ENCODE measurements at places on chromosomes 7 and 10.

- DNase-seq, result no peak
These were observed 557 bp downstream of the HOXA11 start for GRCh38 chr7:27184337-27185012.

DNA sequence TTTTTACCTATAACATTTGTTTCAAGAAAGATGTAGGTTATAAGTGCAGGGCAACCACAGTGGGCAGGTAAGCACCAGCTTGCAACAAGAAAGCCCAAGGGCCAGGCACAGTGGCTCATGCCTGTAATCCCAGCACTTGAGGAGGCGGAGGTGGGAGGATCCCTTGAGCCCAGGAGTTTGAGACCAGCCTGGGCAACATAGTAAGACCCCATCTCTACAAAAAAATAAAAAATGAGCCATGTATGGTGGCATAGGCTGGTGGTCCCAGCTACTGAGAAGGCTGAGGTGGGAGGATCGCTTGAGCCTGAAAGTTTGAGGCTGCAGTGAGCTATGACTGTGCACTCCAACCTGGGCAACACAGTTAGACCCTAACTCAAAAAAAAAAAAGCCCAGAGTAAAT, 12.8 kb downstream of the BCL7B start:
- DNase-seq, result no peak

- DNase-seq, result no peak
These were observed 9.5 kb downstream of the GLI3 start for GRCh38 chr7:42227541-42227935.

GRCh38 chr10:13201132-13201531, 33.0 kb downstream of the UCMA start:
- DNase-seq, result no peak

DNA sequence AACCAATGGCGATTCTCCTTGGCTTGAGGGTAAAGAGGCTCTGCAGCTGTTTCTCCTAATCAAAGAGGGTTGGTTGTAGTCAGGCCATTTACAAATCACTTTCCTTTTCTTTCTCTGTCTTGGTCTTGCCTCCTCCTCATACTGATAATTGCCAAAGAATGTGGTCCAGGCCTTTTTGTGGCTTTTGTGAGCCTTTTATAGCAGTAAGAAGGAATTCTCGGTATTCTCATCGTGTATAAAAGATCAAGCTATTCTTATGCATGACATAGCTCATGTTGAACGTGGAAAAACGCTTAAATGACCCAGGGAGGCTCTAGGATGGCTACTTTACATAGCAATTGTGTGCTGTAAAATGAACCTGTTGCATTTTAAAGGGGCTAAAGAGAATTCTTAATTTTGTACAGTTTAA, 62.6 kb downstream of the RBM20 start:
- DNase-seq, result no peak

GRCh38 chr7:5324961-5325360, 42.2 kb downstream of the SLC29A4 start:
- no peak for DNase-seq

- peak; percentile 82 for DNase-seq
These were observed 10.4 kb downstream of the ATG9B start for GRCh38 chr7:151013733-151014497.

GRCh38 chr7:158732494-158733219, 28.1 kb upstream of the NCAPG2 start:
- DNase-seq, result no peak

DNA sequence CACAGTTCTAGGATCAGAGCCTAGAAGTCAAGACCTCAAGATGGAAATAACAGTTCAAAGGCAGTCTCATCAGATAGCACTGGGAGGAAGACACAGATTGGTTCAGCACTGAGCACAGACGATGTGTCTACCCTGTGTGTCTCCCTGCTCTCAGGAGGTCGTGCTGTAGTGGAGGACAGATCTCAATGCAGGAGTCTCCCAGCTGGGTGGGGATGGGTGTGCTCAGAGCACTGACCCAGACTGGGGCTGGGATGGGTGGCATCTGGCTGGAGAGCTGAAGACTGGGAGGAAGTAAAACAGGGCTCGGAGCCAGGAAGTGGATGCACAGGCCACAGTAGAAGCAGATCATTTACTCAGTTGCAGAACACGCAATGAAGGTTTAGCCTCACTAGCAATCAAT, 69.5 kb upstream of the GDF10 start:
- no peak for DNase-seq

DNA sequence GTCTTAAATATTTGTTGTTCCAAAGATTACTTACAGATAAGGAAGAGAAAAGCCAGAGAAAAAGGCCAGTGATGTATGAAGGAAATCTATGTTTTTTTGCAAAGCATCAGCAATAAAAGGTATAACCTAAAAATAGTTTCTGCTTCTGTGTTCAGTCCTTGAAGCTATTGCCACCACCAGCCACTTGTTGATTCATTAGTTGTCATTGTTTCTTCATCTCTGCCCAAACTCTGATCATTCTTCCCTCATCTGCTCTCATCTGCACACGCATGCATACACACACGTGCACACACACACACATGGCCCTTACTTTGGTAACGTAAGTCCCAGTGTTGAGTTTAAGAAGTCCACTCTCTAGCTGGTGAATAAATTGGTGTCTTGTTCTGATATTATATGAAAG, 540.7 kb downstream of the GATA3 start:
- no peak for DNase-seq

- DNase-seq, result no peak
These were observed 82.9 kb upstream of the WDR11 start for GRCh38 chr10:120768227-120768626.

DNA sequence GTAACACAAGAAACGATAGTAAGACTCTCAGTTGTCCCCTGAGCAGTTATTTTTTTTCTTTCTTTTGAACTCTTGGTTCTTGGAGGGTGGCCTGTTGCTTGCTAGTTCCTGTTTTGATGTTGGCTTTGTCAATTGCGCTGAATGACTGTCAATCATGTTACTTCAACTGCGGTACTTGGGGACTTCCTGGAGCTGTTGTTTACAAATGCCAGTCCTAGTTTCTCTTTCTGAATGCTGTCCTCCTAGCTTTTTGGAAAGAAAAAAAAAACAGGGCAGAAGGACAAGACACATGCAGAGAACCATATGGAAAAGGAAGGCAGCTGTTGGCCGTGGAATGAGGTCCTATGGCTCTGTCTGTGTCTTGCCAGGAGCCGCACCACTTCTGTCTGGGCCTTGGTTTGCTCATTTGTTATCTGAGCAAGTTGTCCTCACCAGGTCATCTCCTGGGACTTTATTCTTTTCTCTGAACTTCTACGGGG, 7.0 kb upstream of the PDCD4 start:
- peak; percentile 67 for DNase-seq

DNA sequence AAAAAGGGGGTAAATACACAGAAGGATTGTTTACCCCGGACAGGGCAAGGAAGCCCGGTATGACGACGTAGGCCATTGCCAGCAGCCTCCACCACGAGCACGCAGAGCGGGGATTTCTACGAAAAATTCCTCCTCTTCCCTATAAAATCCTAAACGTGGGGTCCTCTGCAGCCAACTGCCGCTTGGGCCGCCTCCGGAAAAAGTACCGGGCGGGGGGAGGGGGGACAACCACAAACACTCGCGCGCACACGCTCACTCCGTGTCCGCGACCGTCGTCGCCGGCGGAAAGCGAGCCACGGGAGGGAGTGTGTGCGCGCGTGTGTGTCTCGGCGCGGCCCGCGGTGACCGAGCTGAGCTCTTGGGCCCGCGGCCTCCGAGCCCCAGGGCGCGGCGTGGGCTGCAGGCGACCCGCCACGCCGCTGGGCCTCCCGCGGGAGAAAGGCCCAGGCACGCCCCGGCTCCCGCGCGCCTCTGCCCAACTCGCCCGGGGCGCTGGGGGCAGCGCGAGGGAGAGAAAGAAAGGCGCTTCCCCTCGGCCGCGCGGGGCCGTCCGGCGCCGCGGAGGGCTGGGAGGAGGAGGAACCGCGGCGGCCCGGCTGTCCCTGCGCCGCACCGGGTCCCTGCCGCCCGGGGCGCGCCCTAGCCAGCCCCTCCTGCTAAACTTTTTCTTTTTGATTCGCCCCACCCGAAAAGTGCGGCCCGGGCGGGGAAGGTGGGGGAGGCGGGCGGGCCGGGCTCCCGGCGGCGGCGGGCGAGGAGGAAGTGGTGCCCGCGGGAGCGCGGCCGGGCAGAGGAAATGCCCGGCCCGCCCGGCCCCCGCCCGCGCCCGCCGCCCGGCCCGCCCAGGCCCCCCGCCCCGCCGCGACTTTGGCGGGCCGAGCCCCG, 1.5 kb downstream of the CTBP2 start:
- DNase-seq, result no peak

- no peak for DNase-seq
These were observed at the start of gene CPN1 for GRCh38 chr10:100081075-100082001. TSS of gene CPN1 (minus strand) at chr10:100081869. CDS start at chr10:100081625, 244 bp downstream.

GRCh38 chr7:108147031-108147563, 16.9 kb upstream of the LAMB4 start:
- DNase-seq, result no peak

DNA sequence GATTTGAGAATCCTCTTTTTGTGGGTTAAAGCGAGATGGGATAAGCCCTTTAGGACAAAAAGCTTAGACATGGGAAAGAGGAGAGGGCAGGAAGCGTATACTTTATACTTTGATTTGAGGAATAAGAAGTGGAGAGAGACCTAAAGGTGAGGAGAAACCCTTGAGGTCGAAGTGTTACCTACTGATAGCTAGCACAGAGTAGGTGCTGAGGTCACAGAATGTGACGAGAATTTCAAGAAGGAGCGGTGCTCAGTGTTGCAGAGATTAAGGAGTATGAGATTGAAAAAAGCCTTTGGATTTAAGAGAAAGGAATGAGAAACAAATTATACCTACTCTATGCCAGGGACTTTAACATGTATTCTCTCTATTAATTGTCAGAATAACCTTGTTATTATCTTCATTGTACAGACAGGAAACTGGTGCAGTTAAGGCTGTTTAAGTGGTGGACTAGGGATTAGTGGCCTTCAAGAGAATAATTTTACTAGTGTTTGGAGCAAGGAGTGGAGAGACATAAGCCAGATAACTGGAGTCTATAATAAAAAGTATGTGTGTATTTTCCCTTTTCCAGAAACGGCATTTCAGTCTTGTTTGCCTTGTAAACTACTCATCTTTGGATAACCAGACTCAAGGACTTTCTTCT, 8.8 kb downstream of the CAPZA2 start:
- no peak for DNase-seq

DNA sequence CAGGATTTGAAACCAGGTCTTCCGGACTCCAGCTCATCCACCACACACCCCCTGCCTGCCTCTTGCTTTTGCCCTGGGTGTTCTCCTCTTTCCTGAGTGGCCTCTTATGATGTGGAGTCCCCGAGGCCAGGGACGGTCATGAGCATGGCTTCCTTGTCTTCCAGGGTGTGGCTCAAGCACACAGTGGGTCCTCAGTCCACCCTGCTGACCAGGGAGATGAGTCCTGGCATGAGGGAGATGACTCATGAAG, 32.8 kb downstream of the DNAJB12 start:
- DNase-seq, result no peak

GRCh38 chr7:41162612-41163011, 540.3 kb downstream of the INHBA start:
- DNase-seq, result no peak

DNA sequence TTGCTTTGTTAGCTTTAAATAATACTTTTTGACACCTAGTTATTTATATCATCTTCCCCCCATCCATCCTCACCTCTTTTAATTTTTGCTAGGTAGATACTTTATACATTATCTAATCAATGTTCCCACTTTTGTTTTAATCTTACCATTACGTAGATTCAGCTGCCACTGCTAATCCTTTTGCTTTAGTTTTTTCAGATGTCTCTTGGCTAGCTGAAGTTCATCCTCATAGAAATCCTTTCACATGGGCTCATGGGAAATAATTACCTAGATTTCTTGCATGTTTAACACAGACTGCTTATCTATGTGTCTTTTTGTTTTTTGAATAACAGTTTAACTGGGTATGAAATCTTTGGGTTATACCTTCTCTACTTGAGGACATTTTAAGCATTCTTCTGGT, 60.1 kb downstream of the ZNRF2 start:
- no peak for DNase-seq

DNA sequence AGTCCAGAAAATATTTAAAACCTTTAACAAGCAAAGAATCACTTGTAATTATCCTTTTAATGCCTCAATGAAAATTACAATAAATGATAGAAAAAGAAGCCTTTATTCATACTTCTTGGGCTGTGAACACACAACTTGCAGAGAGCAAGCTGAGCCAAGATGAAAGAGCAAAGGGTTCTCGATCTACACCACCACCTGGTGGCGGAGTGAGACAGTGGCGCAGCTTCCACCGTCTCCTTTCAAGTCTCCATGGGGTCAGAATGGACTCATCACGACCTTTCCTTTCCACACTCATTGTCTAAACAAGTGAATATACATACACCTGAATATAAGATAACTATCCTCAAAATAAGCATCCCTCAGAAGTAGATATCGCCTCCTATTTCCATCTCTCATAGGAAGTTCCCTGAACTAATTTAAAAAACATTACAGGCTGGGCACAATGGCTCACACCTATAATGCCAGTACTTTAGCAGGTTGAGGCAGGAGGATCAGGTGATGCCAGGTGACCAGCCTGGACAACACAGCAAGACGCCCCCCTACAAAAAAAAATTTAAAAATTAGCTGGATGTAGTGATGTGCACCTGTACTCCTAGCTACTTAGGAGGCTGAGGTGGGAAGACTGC, 40.7 kb downstream of the ATE1 start:
- DNase-seq, result peak; percentile 28

DNA sequence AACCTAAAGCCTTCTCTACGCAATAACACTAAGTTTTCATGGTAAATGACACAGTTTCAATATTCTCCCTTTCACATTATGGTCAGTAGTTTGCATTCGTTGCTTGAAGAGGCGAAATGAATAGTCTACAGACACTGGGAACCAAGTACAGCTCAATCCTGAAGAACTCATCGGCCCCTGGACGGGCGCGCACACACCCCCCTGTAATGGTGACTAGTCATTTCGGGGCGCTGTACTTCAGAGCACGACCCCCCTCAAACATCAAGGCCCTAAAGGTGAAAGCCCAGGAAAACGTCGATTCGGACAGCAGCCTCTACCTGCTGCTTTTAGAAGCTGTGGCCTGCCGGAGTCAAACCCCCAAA, 1.0 kb downstream of the NT5C2 start:
- no peak for DNase-seq

DNA sequence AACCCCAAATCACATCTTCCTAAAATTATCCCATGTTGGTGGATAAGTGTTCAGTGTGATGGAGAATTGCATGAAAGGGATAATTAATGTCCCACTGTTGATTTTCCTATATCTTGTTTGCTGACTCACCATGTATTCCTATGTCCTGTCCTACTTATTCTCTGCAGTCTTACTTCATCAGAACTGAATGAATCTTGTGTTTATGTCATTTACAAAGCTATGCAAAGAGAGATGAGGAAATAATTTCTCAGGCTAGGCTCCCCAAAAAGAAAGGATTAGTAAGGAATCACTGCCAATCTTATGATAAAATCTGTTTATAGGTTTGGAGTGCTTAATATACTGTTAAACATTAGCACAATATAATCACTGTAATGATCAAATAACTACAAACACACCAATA, 360.8 kb downstream of the CRPPA start:
- DNase-seq, result no peak

DNA sequence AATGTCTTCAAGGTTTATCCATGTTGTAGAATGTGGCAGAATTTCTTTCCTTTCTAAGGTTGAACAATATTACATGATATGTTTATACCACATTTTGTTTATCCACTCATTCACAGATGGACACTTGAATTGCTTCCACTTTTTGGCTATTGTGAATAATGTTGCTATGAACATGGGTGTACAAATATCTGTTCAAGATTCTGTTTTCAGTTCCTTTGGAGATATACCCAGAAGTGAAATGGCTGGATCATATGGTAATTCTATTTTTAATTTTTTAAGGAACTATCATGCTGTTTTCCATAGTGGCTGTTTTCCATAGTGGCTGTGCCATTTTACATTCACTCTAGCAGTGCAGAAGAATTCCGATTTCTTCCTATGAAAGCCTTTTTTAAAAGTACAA, 194.7 kb upstream of the GRB10 start:
- DNase-seq, result no peak
